ENCODE measurements at places on chromosomes 6 and 20. TPM values are rescaled to one million over a fixed set of nuclear protein-coding genes. Genes with fewer than 3 reads are reported as not detected.

- no peak for DNase-seq
These were observed 63.9 kb downstream of the KCNS1 start for GRCh38 chr20:45037050-45037449.

DNA sequence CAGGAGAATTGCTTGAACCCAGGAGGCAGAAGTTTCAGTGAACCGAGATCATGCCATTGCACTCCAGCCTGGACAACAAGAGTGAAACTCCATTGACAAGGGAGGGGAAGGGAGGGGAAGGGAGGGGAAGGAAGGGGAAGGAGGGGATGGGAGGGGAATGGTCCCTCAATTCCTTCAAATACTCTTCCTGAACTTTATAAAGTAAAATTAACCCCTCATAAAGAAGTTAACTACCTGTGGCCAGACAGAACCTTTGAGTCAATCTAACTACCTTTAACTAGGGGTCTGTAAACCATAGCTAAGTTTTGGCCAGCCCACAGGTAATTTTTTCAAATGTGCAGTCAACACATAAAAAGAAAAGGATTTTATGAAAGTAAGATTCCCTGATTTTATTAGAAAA lies 131.0 kb downstream of the ZMYND8 start:
- no peak for DNase-seq

DNA sequence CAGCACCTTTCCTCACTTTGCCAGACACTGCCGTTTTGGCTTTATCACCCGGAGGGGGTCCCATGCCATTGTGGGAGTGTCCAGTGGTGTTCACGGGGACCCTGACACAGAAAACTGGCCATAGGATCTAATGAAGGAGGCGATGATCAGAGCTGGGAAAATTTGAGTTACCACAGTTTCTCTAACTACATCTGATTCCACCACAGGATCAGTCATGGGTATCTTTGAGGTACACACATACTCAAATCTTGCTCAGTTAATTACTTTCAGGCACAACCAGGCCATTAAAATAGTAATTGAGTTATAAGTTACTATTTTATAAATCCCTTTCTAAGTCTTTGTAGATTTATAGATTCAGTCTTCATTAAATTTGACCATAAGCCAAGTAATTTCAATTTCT lies 215.1 kb downstream of the PRL start:
- no peak for DNase-seq

Gene PNLDC1
- total RNA-seq: 0.82 TPM

Gene SRMS
- total RNA-seq: not detected
